NCI-H187 treated with DMSO at 0.1 percent for 48 hours (cell line): ENCODE measurements at places on chromosomes 16 and 17.

- no peak for DNase-seq
These were observed 17.1 kb upstream of the NAGLU start for GRCh38 chr17:42518755-42519545.

GRCh38 chr17:81340607-81341515 lies 45.8 kb upstream of the SLC38A10 start:
- no peak for DNase-seq

- no peak for DNase-seq
These were observed 8.9 kb downstream of the CIBAR2 start for GRCh38 chr16:85103114-85104079.

DNA sequence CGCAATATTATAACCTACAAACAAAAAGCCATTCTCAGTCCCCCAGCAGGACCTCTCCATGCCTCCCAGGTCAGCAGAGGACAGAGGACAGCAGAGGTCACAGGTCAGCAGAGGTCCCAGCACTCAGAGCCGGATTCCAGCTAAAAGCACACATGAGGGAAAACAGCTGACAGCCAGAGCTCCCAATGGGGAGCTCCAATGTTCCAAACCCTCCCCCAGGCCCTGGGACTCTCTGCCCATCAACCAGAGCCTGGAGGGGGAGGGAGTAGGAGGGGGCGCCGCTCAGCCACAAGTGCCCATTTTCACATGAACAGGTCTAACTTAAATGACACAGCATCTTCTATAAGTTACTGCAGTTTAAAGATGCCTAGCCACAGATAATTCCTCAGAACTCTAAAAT lies 77.5 kb downstream of the ANKRD11 start:
- DNase-seq = no peak

DNA sequence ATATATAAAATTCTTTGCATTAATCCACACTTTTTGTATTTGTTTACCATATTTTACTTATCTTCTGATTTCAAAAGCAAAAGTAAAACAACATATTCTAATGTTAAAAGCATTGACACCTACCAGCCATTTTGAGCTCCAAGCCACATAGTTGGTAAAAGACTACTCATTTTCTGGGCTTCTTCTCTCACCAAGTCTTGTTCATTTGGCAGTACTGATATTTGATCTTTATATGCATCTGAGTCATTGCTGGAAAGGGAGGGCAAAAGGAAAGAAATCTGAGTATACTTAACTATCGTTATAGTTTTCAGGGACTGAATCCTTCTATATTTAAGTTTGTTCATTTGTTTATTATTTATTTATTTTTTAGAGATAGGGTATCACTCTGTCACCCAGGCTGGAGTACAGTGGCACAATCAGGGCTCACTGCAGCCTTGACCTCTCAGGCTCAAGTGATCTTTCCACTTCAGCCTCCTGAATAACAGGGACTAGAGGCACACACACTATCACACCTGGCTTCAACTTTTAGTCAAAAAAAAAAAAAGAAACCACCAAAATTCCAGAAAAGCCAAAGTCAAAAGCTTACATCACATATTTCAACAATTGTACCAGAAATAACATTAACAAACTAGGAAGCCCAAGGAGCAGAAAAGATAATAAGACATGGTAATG lies 121.0 kb upstream of the TOB1 start:
- DNase-seq = no peak

- no peak for DNase-seq
These were observed 31.3 kb downstream of the CLEC19A start for GRCh38 chr16:19316846-19317245.
